ENCODE measurements at places on chromosomes 1 and 21.
A peak's percentile ranks its signal among the peaks of the same experiment; 100 is the strongest.

DNA sequence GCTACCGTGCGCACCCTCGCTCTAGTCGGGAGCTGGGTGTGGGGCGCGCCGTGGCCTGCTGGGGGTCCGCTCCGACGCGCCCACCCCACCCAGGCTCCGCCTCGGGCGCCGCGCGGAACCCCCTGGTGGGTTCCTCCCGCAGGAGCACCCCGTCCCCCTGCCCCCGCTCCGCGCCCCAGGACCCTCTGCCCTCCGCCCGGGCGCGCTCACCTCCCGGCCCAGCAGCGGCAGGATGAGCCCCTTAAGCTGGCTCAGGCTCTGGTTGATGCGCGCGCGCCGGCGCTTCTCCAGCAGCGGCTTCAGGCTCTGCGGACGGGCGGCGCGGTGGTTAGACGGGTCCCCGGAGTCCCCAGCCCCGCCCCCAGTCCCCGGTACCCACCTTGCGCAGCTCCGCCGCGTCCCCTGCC lies 319 bp downstream of the HES2 start:
- no peak for DNase-seq

DNA sequence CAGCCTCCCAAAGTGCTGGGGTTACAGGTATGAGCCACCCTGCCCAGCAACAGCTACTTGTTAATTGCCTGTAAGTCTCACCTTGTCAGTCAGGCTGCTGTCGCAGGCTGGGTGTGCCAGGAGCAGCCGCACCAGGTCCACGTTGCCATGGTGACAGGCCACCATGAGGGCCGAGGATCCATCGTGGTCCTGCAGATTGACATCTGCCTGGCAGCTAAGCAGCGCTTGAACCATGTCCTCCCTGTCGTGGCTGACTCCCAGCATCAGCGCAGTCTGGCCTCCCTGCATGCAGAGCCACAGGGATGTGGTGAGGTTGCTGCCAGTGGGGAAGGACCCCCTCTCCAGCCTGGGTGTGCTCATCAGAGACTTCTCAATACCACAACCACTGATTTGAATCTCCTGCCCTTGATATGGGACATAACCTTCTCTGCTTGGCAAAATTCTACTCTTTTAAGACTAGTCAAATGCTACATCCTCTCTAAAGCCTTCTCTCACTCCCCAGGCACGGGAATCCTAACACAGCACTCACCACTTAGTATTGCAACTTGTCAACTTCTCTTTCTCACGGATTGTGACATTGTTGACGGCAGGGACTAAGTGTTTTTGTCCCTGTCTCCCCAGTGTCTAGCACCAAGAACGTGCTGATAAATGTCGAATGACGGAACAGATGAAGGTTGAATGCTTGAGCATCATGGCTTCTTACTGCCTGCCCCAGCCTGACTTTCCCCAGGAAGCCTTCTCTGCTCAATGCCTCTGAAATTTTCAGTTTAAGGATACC lies 52.9 kb downstream of the L1TD1 start:
- DNase-seq, result no peak

DNA sequence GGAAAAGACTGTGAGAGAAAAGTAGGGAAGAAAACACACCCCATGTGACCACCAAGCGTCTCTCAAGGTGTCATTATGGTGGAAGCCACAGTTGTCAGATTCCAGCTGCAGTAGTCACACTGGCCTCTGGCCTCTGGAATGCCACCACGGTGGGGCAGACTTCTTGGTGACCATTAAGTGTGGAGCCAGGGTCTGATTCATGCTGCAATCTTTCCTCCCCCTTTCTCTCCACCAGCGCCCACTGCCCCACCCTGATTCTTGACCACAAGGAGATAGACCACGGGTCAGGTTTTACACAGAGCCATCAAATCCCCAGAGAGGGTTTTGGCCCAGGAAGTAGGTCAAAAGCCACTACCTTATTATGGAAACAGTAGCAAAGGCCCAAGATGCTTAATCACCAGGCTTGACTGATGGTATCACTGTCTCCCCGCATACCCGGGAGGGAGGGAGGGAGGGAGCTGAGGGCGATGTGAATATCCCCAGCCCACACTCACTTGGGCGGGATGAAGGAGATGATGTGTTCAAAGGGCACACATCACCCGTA lies 52.7 kb upstream of the GRHL3 start:
- DNase-seq, result peak; percentile 89

GRCh38 chr1:20166051-20166450 lies 19.8 kb upstream of the UBXN10 start:
- DNase-seq, result no peak

DNA sequence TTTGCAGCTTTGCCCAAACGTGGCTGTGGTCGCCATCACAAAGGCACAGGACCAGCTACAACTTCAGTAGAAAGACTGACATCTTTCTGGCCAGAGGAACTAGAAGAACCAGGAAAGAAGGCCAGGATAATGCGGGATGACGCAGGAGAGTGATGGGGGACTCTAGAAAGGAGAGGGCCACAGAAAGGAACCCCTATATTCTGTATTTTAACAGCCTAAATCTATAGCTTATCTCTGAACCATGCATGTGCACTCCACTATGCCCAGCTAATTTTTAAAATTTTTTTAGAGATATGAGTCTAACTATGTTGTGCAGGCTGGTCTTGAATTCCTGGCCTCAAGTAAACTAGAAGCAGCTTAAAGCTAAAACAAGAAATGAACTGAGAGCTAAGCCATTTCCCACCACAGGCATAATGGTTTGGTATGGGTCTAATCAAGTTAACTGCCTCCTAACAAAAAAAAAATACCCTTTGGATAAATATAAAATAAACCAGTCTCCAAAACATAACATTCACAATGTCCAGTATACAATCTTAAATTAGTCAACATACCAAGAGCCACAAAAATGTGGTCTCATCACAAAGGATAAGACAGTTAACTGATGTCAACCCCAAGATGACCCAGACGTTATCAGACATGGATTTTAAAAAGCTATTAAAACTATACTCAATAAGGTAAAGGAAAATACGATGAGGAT lies 18.0 kb downstream of the LTN1 start:
- DNase-seq, result no peak

DNA sequence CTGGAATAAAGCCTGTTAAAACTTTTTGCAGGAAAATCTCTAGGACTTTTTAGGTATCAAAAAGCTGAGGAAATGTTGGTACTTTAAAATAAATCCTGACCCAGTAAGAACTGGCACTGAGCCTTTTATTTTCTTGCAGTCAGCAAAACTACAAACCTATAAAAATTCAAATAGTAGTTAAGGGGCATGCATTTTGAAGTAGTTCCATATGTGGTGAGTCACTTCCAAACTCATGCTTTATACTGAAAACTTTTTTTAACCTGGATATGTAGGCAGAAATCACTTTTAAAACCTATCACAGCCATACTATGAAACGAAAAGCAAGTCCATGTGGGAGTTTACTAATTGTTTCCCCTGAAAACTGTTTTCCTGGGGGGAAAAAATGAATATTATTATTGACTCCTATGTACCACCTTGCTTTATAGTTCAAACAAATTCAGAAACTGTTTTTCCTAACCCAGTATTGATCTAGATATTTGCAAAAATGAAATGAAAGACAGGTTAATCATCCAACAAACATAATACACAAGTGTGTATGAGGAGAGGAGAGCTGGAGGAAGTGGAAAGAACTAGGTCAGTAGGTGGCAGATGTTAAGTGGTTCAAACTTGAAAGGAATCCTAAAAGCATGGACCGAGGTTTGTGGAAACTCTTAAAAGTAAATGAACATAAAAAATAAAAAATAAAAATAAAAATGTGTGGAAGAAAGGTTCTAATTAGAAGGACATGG lies 30.5 kb downstream of the NRIP1 start:
- peak; percentile 46 for DNase-seq

- DNase-seq, result no peak
Observed at GRCh38 chr1:82007804-82008203, 207.1 kb downstream of the ADGRL2 start.

DNA sequence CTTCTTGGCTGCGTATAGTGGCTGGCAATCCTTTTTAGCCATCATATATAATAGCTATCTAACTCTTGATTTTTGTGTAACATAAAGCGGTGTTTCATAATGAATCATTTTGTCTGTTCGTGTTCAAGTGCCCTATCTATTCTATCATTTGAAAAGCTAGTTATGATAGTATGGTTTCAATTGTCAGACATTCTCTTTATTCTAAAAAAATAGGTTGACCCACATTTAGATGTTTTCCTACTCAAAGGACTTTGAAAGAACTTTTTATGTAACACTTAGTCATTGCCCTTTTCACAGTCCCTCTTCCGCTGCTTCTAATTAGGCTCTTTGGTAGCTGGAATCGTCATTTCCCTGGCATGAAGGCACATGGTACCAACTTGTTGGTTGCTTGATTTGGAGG lies 272.2 kb upstream of the B3GALT2 start:
- no peak for DNase-seq

- DNase-seq, result no peak
Observed at GRCh38 chr1:200962631-200963030, 60.9 kb downstream of the KIF21B start.

- DNase-seq, result no peak
Observed at GRCh38 chr1:107267489-107267888, 126.7 kb downstream of the NTNG1 start.

- DNase-seq, result no peak
Observed at GRCh38 chr21:42630626-42631025, 22.8 kb upstream of the PDE9A start.

- DNase-seq, result peak; percentile 39
Observed at GRCh38 chr1:58576727-58577653, at the start of gene TACSTD2. Gene TACSTD2 (minus strand): TSS chr1:58577252. CDS start chr1:58577156, 96 bp downstream.

GRCh38 chr1:41588334-41588875 lies 103.9 kb upstream of the EDN2 start:
- DNase-seq, result no peak

GRCh38 chr1:167456524-167456923 lies 61.8 kb downstream of the CD247 start:
- DNase-seq, result no peak

DNA sequence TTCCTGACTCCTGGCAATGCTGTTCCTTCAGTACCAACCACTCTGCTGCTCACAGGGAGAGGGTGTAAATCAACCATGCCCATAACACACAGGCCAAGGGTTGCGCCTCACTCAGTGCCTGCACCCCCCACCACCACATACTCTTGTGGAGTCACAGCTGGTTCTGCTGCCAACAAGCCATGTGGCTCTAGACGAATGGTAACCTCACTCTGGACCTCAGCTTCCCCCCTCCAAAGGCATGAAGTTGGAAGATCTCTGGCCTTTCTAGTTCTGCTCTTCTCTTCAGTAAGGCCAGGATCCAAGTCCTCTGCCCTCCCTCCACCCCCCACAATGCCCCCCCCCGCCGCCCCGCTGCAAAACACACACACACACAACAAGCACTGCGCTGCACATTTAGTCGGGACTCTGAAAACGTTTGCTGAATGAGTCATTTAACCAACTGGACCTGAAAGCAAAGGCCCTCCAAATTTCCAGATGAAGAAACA lies 1.7 kb upstream of the GLIS1 start:
- no peak for DNase-seq

DNA sequence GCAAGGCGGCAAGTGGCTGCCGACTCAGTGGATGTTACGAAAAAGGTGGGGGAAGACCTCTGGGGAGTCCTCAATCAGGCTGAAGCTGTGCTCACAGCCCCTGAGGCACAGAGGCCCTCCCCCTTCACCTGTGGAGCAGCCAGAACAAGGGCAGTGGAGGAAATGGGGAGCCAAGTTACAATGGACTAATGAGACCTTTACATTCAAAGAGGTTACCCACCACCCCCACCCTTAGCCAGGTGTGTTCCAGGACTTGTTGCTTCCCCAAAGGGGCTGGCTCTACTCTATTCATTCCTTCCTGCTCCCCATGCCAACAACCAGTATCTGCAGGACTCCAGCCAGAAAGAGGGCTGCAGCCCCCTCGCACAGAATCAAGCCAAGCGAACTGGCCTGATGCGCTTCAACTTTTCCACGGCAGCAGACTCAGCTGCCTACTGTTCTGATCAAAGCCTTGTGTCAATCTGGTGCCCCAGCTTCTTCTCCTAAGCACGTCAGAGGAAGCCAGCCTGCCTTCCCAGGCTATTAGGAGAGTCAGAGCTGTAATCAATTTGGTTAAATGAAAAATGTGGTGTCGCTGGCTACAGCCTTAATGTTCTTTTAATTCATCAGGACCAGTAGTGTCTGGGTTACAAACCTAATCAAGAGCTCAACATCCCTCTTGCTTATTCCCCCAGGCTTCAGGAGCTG lies 1.8 kb upstream of the SYT2 start:
- DNase-seq, result no peak

- no peak for DNase-seq
Observed at GRCh38 chr21:15667819-15668218, 62.0 kb upstream of the USP25 start.

DNA sequence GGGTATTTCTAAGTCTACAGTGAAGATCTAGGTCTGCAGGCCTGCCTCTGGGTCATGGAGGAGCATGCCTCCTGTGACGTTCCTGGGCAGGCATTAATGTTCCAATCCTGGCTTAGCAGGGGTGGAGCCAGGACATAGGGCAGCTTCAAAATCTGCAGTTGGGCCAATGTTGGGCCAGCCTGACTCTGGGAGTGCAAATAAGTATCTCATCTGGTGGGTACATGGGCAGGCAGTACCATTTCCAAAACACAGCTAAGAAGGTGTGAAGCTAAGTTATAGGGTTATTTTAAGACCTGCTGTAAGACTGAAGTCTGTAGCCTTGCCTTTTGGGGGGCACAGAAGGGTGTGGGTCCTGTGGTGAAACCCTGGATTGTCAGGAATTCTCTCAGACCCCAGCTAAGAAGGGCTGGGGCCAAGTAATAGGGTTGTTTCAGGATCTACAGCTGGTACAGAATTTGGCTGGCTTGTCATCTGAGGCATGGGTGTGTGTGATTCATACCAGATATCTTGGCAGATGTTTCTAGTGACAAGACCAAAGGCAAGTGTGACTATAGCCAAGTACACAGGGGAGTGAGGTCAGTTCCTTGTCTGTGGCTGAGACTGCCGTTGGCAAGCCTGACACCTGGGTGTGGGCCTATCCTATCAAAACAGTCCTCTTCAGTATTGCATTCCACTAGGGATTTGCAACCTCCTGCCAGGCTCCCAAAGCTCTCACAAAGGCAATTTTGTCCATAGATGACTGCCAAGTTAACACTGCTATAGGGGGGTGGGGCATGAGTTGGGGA lies 468.7 kb upstream of the B3GALT2 start:
- DNase-seq, result no peak

- DNase-seq, result no peak
Observed at GRCh38 chr1:101128211-101128727, 102.7 kb upstream of the DPH5 start.

GRCh38 chr1:46549697-46550681 lies 1.5 kb downstream of the KNCN start:
- DNase-seq, result peak; percentile 39

Measured in GM03348 (cell line).